ENCODE measurements at places on chromosomes 13 and 19. TPM values are rescaled to one million over a fixed set of nuclear protein-coding genes. Genes with fewer than 3 reads are reported as not detected.

The PSPN gene
- total RNA-seq: 1.4 TPM

The CNN1 gene
- 29.5 TPM for total RNA-seq

The SIGLEC12 gene
- total RNA-seq: not detected

The NLRP8 gene
- not detected for total RNA-seq

The UBL5 gene
- total RNA-seq: 117 TPM

The ZBTB45 gene
- 8.5 TPM for total RNA-seq

The ZNF667 gene
- total RNA-seq: 9.2 TPM

The PLIN3 gene
- total RNA-seq: 443 TPM

The CAPN12 gene
- total RNA-seq: 0.30 TPM

The ZNF600 gene
- 3.0 TPM for total RNA-seq

The ZIK1 gene
- total RNA-seq: 6.2 TPM

The CDX2 gene
- total RNA-seq: not detected

The ADGRE2 gene
- 0.32 TPM for total RNA-seq

The FSD1 gene
- total RNA-seq: 23.8 TPM

The KIR2DL4 gene
- total RNA-seq: not detected

The F10 gene
- 15.7 TPM for total RNA-seq

The IGSF23 gene
- not detected for total RNA-seq

The GGACT gene
- 3.0 TPM for total RNA-seq

The FUT1 gene
- total RNA-seq: 0.28 TPM

The PDX1 gene
- total RNA-seq: not detected

The B3GNT8 gene
- 0.88 TPM for total RNA-seq

The SYNE4 gene
- total RNA-seq: not detected

The RNF17 gene
- not detected for total RNA-seq

The ARHGEF1 gene
- 22.3 TPM for total RNA-seq

The ZBTB32 gene
- not detected for total RNA-seq

The PSG7 gene
- not detected for total RNA-seq

The TMEM145 gene
- not detected for total RNA-seq

The ZNF99 gene
- total RNA-seq: not detected

The MEDAG gene
- total RNA-seq: 5.0 TPM

All from smooth muscle cell of the umbilical artery (primary cell).